ENCODE measurements at places on chromosomes 3 and 15.

- DNase-seq: peak; percentile 26
These were observed 89.0 kb upstream of the STRIT1 start for GRCh38 chr3:155382396-155383042.

DNA sequence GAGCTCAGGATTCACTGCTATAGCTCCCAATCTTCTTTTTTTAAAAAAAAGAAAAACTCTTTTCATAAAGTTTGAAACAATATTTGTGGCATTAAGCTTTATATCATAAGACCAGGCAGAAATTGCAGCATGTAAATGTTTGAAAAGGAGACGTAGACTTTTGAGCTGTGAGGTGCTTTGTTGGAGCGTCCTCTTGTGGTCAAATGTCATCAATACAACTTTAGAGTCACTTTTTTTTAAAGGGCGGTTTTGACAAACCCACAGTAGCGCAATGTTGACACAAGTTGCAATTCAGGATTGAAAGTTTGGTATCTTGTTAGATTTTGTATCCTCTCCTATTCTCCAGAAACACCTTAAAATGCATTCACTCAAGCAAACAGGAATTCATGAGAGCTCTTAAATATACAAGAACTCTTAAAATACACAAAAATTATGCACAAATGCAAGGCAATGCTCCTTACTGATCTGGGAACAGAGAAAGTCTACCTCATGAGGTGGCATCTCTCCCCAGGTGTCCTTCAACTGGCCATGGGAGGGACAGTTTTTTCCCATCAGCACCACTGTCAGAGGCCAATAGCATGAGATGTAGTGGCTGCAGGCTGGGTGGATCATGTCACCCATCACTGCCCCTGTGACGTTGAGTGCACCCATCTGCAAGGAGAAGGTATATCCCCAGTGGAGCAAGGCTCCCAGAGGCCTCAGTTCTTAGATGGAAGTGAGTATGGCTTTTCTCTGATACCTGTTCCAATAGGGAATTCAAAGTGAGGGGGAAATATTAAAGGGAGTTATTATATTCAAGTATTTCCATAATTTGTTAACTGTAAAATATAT lies 70.7 kb downstream of the ANXA2 start:
- DNase-seq: peak; percentile 31

DNA sequence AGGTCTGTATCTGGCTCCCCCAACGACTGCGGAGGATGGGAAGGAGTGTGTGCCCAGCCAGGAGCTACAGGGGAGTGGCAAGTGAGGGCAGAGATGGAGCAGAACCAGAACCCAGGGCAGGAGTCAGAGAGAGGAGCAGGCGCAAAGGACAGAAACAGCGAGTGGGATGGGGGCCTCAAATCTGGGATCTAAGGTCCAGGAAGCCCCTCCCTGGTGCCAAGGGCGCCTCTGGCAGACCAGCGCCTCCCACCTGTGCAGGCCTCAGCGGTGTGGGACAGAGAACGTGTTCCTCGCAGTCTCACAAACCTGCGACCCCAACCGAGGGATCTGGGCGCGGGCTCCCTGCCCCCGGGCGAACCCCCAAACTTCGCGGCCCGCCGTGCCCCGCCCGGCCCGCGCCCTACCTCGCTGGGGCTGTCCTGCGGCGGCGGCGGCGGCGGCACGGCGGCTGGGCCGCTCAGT lies 301 bp downstream of the PCBP4 start:
- DNase-seq: no peak

- DNase-seq: no peak
These were observed 3.7 kb downstream of the SLCO3A1 start for GRCh38 chr15:91857224-91857585.

DNA sequence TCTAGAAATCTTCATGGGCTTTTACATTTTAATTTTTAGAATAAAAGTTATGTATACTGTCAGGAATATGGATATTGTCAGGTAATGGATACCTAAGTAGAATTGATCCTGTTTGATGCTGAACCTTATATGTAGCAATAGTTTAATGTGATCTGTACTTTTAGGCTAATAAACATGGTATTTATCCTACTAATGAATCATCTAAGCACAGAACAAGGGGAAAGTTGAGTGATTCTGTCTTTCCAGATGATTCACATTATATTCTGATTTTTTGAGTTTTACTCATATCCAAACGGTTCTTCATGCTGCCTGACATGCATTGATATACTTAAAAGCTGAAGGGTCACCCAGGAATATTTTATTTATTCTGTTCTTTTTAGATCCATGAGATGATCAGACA lies 34.5 kb downstream of the FANCI start:
- DNase-seq: no peak

- DNase-seq: no peak
These were observed 112.6 kb upstream of the RNF7 start for GRCh38 chr3:141625506-141625905.

GRCh38 chr15:81221449-81221848 lies 24.8 kb downstream of the IL16 start:
- no peak for DNase-seq

DNA sequence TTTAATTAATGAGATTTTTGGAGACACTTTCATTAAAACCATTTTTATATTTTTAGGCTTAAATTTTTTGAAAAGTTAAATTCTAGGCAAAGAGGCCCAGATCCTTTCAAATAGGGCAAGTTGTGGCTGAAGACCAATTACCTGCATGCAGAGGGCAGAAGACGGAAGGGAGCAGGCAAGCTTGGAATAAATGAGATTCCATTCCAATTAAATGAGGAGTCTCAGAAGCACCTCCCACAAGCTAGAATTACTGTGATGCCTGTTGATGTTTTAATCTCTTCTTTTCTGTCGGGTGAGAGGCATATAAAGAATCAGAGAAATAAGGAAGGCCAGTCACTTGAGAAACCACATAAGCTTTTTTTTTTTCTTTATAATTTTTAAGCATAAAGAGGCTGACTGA lies 46.8 kb downstream of the KBTBD8 start:
- DNase-seq: no peak

DNA sequence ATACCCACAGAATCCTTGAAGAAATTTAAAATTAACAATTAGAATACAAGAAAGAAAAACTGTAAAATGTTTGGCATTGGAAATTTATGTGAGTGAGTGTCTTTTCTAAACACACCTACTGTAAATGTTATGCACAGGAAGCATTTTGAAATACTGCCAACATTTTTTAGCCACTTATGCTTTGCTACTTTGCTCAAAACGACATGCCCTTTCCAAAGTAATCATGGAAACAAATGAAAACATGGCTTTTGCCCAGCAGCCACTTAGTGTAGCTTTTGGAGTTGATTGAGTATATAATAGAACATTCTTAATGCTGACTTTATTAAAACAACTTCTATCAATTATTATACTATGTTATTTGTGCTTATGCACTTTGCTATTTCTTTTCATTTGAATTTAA lies 823.0 kb downstream of the CADM2 start:
- no peak for DNase-seq

- DNase-seq: no peak
These were observed 41.8 kb upstream of the GAP43 start for GRCh38 chr3:115581362-115582135.

DNA sequence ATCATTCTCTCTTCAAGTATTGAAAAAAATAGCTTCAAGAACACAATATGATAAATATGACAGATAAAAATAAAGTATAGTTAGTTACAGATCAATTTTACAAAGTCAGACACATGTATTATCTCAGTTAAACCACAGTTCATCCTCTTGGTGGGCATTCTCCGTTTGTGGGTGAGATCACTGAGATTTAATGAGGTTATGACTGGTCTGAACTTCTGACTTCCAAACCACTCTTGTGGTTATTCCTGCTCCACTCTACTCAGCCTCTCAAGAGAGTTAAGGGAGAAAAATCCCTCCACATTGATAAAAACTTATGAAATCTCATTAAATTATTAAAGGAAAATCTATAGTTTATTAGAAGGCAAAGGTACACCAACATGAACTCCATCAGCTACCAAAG lies 229.9 kb upstream of the LRTM1 start:
- no peak for DNase-seq

DNA sequence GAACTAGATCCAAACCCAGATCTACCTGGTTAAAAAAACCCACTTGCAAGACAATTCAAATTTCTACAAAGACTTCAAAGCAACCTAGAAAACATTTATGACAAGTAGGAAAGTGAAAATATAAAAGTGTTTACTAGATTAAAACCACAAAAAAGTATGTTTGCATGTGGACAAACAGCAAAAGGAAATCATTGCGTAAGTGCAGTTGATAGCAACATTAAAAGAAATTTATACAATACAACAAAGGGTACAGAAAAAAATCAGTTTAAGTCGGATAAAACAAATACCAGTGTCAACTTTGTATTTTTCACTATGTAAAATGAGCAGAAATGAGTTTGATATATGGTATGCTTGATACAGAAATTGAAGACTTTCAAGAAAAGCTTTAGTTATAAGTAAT lies 2.6 kb downstream of the EIF5A2 start:
- DNase-seq: no peak

- DNase-seq: no peak
These were observed 126.6 kb upstream of the MME start for GRCh38 chr3:154953538-154953937.

DNA sequence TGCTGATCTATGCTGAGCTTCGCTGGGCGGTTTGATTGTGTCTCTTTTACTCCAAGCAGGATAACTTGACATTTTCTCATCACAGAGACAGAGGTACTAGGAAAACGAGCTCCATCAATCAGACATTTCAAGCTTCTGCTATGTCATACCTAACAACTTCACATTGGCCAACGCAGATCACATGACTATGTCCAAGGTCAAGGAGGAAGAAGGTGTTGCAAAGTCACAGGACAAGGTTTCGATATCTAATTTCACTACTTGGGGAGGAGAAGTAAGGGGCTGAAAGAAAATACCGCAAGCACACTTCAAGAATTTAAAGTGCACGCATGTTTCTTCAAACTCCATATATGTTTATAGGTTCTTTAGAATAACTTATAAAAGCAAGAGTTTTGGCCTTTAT lies 425.8 kb downstream of the CHL1 start:
- no peak for DNase-seq

DNA sequence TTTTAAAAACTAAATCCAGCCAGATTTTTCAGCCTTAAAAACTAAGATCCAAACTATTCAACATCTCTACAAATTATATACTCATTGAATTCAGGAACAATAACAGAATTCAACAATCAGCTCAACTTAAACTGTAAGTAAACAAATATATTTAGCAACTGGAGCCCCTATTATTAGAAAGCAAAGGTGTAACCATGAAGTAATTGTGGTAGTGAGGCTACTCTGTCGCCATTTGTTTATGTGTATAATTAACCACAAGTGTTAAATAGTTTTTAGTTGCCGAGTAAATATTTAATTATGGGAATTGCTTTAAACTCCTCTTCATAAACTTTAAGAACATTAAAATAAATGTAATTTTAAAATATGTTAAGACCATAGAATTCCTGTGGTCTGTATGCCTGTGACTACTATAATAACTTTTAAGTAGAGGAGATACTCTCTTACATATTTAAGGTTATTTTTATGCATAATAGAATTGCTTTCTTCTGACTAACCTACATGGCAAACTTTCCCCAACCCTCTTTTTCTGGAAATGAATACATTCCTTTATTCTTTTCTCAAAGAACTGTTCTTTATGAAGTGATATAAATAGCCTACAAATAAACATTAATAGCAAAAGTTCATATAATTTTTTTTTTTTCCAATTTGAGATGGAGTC lies 51.2 kb downstream of the MFN1 start:
- no peak for DNase-seq

- no peak for DNase-seq
These were observed 273.2 kb downstream of the PDZRN3 start for GRCh38 chr3:73351423-73352071.

DNA sequence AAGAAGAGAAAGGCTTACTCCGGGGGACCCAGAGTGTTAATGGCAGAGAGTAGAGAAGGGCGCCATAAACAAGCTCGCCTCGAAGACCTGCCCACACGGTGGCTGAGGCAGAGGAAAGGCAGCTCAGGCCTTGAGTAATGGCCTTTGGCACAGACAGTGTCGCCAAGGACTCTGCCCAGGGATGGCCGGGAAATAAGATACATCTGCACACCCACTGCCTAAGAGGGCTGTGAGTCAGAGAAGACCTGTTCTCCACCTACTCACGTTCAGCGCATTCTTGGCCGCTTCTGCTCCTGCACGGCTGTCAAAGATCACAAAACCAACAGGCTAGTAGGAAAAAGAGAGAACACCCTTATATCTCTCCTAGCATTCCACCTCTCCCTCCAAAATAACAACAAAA lies 26.2 kb downstream of the RBPMS2 start:
- no peak for DNase-seq

GRCh38 chr15:62088353-62088693 lies 21.5 kb downstream of the C2CD4A start:
- DNase-seq: no peak

DNA sequence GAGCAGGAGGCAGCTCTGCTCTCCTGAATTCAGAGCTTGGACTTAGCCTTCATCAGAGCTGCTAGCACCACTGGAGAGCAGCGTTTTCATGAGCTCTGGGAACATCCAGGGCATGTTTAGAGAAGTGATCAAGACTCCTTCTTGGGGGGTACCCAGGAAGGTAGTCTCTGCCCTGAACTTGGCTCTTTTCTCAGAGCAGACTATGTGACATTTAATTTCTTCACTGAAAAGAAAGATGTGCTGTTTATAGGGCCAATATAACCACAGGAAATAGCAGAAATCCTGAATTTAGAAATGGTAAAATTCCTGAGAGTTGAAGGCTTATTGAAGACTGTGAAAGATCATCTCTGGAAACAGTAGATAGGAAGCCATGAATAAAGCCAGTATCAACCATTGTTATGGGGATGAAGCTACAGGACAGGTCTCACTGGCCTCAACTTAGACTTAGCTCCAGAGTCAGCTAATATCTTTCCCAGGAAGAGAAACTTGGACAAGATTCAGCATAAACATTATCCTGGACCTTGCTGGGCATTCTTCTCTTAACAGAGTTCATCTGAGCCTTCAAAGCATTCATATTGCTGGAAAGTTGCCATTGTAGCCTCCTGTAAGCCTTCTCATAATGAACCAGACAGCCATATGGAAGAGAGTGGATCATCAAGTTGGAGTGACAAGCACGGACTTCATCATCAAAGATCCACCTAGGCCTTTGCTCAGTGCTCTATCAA lies 386.6 kb upstream of the THBS1 start:
- DNase-seq: no peak

DNA sequence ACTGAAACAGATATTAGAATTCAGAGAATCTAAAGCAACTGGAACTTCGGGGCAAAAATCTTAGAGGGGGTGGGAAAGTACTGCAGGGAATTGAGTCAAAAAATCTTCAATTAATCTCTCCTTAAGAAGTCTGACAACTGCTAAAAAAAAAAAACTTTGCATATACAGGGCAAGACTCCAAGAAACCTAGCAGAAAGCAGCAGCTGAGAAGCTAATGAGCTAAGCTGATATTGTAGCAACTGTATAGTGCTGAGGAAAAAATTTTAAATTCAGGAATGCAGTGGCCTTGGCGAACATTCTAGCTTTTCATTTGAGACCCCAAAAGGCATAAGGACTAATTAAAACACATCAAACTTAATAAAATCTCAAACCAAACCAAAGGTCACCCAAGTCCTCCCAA lies 113.6 kb downstream of the SCAPER start:
- DNase-seq: no peak

DNA sequence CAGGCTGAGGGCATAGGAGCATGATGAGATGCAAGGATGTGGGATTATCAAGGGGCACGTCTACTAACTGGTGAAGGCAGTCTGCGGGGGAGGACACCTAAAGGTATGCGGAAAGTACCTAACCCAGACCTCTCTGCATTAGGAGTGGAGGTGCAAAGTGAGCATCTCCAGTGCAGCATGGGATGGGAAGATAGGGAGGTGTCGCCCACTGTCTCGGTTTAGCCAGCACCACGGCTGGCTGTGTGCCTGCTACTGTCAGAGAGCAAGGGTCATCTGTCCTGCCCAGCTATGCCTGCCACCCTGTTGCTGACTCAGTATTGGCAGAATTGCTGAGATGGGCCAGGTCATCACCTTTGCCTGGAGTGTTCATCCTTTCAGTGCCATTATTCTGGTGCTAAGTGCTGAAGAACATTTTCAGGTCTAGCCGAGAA lies 40.1 kb downstream of the OXNAD1 start:
- DNase-seq: no peak
